ENCODE measurements at places on chromosomes 6 and 20.

DNA sequence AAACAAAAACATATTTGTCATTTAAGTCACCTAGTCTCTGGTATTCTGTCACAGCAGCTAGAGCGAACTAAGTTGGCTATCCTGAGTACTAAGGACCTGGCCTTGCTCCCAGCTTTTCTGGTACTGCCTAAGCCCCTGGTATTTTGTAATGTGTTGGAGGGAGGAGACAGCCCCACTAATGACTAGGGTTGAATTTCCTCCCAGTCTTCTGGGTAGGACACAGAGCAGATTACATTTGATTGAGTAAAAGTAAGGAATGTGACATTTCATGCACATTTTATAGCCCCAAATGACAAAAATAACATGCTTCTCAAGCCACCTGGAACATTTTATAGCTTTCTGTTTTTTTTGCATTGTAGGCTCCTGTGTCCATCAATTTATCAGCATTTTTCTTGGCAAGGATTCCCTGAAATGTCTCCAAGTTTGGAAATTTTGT, 47.9 kb upstream of the DDR1 start:
- DNase-seq = no peak

DNA sequence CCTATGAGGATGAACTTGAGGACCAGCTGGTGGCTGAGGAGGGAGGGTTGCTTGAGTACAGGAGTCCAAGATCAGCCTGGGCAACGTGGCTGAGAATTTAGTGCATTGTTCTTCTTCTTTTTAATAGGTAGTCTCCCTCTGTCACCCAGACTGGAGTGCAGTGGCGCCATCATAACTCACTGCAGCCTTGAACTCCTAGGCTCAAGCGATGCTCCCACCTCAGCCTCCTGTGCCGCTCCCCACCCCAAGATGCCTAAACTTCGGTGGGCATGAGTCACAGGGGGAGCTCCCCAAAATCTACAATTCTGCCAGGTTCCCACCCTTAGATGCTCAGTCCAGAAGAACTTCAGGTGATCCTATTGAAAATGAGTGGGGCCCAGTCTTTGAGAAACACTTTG, 21.4 kb downstream of the FAM50B start:
- DNase-seq = no peak

DNA sequence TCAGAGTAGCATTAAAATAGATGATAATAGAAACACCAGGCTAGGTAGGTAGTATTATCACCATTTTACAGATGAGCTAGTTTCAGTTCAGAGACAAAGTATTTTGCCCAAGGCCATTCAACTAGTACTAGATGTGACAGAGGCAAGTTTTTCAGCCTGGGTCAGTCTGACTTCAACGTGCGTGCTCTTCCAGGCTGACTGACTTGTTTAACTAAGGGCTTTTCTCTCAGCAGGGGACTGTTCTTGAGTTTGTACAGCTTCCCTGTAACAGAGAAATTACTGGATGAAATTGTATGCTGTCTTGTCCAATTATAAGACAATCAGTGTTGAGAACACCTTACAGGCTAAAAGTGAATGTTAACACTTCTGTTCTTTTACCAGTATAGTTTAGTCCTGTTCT, 333.5 kb upstream of the MAN1A1 start:
- DNase-seq = no peak

DNA sequence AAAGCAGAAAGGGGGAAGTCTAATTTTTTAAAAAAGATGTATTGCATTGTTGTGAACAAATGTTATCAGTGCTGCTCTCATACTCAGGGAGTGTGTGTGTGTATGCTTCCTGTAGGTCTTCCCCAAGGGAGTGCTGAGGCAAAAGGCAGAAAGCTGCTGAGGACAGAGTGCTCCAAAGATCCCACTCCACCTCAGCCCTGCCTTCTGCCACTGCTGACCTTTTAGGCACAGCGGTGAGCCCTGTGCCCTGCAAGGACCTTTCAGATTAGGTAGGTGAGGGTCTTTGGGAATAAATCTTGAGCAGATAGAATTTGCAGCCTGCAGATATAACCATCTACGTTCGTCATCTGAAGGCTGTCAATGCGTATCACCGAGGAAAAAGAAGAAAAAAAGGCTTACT, 756.4 kb upstream of the MMS22L start:
- DNase-seq = no peak

GRCh38 chr6:107971181-107971580, 13.2 kb upstream of the SEC63 start:
- no peak for DNase-seq

- peak; percentile 65 for DNase-seq
Measured at GRCh38 chr20:35767683-35768481, 3.9 kb upstream of the PHF20 start.

DNA sequence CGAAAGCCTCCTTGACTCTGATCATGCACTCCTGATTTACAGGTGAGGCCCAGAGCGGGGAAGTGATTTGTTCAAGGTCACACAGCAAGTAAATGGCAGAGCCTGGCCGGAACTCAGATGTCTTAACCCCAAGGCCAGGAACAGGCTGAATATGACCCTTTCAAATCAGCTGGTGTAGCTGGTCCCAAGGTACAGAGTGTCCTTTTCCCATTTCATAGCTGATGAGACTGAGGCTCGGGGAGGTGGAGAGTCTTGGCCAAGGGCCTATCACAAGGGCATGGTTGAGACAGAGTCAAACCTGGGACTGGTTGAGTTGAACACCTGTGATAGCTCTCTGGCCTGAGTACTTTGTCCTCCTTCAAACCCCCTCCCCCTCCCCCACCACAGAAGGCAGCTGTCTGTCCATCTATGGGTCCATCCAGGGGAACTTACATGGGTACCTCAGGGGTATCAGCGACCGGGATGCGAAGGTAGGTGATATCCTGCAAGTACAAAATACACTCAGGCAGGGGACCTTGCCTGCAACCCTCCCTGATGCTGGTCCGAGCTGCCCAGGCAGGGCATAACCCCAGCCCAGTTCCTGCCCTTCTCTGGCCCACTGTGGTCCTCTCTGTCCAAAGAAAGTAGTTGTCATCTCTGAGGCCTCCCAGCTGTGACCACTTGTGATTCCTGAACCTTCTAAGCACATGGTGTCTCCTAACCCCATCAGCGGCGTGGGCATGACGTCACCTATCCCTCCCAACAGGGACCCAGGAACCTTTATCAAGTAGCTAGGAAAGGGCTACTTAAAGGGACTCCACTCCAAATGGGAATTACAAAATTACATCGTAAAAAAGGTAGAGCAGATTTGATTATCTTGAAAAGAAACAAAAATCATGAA, 5.6 kb downstream of the DUSP15 start:
- no peak for DNase-seq

GRCh38 chr6:138434925-138435324, 30.9 kb downstream of the HEBP2 start:
- DNase-seq = no peak

- DNase-seq = no peak
Measured at GRCh38 chr6:42864602-42865001, 14.8 kb upstream of the RPL7L1 start.

DNA sequence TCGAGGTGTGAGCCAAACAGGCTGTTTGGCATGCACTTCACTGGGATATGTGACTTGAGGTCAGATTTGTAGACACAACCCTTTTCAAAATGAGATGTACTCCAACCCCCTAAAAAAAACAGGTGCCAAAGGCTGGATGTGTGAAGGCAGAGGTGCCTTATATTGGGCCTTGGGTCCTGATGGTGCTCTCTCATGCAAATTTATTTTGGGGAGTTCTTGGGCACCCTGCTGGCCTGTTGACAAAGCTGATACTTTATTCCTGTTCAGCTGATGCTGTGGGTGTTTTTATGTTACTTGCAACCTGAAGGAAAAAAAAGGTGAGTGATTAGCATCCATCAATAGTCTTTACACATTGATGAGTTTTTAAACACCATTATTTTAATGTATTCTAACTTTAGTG, 121.5 kb downstream of the DNAH8 start:
- DNase-seq = no peak

GRCh38 chr6:57085471-57085870, 4.5 kb upstream of the ZNF451 start:
- DNase-seq = no peak

GRCh38 chr6:50030350-50030749, 8.6 kb upstream of the DEFB110 start:
- DNase-seq = no peak

DNA sequence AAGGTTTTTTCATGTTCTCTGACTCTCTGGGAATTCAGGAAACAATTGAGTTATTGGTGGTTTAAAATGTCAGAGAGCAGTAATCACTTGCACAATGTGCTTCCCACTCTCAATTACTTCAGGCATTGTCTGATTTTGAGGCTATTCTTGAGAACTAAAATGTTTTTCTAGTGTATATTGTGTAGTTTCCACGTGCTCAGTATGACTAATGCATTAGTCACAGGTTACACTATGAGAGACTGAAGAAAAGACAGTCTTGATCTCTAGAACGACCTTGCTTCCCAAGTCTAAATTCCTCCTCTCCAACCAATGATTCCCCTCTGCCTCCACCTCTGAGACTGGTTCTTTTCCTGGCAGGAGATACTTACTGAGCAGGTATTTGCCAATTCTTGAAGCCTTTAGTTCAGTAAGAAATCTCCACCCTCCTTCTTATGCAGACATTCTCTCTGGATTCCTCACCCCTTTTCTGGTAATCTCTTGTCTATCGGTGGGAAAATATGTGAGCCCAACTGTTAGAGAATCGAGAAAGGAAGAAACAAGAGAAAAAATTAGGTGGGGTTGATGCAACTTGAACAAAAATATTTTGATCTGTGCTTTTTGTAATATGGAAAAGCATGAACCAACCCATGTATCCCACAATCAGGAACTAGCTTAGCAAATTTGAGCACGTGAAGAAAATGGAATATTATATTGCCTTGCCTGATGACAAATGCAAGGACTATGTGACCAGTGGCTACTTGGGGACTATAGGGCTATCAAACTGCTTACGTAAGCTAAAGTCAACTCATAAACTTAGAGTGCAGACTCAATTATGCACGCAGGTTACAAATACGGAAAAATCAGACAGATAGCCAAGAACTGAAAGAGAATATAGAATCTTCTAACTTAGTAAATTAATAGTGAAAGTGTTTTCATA, 61.1 kb upstream of the SLC22A16 start:
- no peak for DNase-seq

DNA sequence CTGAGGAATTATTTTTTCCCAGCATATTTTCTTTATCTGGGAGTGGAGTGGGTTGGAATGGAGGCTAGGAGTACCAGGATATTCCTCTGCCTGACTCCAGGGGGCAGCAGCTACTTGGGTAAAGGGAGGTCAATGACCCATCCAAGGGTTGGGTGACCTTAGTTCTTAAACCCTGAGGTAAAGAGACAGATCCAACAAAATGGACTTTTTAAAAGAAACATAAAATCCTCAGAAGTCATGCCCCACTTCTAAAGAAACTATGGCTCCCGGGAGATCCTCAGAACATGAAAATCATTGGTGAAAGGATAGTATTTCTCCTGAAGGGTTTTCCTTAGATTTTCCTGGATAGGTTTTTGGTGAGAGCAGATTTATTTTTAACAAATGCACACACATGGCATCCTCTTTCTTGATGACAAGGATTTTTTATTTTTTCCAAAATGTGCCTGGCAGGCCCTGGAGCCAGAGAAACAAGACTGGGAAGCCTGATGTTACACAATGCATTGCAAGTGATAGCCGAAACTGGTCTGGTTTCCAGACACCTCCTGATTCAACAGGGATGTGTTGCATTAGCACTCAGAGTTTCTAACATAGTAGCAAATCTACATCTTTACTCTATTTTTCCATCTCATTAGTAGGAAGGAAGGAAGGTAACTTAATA, 240.9 kb upstream of the BTBD3 start:
- DNase-seq = peak; percentile 5

DNA sequence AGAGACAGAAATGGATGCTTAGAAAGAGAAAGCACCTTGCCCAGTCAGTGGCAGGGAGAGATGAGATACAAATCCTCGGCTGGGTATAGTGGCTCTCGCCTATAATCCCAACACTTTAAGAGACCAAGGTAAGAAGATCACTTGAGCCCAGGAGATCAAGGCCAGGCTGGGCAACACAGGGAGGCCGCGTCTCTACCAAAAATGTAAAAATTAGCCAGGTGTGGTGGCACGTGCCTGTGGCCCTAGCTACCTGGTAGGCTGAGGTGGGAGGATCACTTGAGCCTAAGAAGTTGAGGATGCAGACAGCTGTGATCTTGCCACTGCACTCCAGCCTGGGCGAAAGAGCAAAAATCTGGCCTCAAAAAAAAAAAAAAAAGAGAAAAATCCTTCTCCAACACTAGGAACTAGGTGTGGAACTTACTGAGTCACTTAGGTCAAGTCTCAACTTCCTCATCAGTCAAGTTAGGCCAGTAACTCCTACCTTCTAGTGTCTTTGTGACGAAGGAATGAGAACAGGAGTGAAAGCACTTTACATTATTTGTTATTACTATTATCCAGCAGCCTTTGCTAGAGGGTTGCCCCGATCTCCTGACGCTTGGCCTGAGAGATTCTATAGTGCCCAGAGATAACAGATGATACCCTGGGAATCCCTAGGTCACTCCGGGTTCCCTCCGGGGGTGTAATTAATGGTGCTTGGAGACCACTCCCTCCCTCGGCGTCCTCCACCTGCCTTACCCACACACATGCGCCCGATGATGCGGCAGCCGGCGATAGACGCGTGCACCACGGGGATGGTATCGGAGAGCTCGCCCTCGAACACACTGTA, 918 bp downstream of the EIF6 start:
- no peak for DNase-seq

GRCh38 chr6:63597141-63598048, 25.1 kb downstream of the LOC128125822 start:
- no peak for DNase-seq

DNA sequence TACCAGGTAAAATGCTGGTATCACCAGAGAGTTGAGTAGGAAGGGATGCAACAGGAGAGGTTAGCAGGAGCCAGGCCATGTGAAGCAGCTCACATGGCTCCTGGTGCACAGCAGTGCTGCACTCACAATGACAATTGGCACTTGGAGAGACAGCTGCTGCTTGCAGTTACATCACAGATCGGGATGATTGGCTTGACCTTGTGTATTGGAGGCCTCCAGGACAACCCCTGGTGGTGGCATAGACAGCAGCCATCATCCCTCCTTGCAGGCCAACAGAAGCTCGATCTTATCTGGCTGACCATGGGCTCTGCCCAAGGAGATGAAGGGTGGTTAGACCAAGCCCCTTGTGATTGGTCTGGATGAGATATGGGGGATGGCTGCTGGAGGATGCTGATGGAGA, 73.0 kb downstream of the EYA2 start:
- no peak for DNase-seq

DNA sequence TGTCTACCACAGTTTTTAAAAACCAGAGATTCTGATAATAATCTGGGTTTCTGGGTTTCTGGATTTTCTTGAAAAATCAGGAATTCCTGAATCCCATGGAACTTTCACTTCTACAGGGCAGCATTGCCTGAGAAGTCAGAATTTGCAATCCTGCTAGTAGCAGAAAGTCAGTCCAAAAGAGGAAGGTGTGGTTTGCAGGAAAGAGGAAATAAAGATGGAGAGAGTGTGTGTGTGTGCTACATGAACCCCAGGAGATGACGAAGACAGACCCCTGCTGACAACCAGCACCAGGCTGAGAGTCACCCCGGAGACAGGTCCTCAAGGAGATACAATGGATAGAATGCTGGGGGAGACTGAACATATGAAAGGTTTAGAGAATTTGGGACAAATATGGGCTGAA, 44.9 kb downstream of the PRND start:
- no peak for DNase-seq
